Right forelimb (tissue), 1 donor: ENCODE measurements at places on chromosomes 6 and 20.

GRCh38 chr6:137637121-137637520, 142.9 kb upstream of the OLIG3 start:
- DNase-seq: no peak

- DNase-seq: no peak
These were observed 55.6 kb downstream of the ARMC2 start for GRCh38 chr6:108903796-108904195.

- no peak for DNase-seq
These were observed 711.8 kb upstream of the MAP3K7 start for GRCh38 chr6:91298543-91299145.

- DNase-seq: no peak
These were observed 6.3 kb upstream of the RNF144B start for GRCh38 chr6:18380851-18381250.

GRCh38 chr6:13924949-13925881, at the start of gene RNF182:
Gene RNF182 (plus strand): TSS chr6:13924952. CDS start chr6:13977120, 52,168 bp downstream.
- DNase-seq: no peak

DNA sequence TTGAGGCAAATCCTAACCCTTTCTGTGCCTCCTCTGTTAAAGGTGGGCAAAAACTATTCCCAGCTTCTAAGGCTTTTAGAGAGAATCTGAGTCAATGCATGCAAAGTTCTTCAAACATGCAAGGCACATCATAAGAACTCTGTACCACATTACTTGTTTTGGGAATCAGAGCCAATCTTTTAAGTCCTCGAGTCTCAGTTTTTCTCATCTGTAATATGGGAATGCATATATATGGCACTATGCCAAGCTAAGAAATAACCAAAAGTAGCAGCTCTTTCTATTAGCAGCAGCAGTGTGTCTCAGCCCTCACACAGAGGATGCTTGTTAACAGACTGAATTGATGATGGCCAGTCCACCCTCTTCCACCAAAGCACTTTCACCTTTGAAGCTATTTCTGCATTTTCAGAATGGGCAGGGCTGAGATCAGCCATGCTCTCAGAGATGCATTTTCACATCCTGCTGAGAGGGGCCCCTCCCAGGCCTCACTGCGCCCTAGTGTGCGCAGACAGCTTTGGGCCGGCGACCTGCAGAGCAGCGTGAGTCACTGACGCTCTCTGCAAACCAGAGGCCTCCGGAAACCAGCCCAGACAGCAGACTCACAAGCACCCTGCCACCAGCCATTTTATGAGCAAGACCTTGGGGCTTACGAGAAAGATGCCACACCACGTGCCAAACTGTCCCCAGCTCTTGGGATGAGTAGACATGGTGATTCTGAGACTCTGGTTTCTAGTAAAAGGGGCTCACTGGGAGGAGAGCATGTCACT, 138.0 kb downstream of the NFATC2 start:
- no peak for DNase-seq

DNA sequence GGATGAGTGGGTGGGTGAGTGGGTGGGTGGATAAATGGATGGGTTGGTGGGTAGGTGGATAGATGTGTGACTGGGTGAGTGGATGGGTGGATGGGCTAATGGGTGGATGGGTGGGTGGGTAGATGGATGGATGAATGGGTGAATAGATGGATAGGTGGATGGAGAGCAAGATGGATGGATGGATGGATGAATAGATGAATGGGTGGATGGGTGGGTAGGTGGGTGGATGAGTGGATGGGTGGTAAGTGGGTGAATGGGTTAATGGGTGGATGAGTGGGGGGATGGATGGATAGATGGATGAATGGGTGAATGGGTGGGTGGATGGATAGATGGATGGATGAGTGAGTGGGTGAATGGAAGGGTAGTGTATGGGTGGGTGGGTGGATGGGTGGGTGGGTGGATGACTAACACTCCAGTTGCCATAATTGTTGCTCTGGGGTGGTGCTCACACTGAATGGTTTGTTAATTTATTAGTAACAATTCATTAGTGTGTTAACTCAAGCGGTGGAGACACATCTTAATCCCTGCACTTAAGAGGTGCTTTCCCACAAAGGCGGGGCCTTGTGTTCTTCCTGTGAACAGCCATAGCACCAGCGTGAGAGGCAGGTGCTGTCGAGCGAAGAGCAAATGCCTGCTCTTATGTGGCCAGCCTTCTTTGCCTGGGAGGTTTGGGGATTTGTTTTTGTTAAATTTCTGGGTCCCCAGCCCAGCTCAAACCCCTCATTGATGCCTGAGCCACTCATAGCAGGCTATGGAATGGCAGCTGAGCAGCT, 4.9 kb upstream of the APCDD1L start:
- no peak for DNase-seq

DNA sequence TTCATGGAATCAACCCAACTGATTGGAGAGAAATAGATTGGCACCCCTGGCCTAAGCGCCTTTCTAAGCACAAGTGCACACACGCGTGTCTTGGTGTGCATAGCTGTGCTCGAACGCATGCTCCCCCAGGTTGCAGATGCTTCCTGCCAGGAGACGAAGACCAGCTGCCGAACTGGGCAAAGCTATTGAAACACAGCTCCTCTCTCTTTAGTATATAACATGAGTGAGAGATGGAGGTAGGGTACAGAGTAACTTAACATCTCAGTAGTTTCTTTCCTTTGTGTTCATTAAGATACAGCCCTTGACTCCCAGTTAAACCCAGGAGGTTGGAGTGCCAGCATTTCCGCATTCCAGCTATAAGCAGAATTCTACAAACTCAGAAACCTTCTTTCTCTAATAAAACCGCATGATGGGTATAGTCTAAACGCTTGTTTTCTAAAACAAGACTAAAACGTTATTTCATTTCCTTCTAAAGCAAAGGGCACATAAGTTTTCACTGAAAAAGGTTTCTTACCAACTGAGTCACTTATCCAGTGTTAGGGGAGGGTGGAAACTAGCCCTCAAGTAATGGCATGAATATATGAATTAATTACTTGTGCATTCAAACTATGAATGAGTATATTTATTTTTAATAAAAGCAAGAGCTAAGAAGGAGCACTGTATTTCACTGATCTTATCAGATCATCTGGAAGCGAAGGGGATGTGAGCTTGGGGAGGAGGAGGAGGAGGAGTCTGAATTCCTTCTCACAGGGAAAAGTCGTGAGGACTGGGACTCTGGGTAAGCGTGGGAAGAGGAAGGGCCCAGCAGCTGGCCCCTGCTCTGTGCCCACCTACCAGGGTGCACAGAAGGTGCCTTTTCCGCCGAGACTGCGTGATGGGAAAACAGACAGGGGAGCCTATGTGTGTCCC, 179.2 kb downstream of the TMEM242 start:
- no peak for DNase-seq

- DNase-seq: no peak
These were observed 359.5 kb upstream of the FLRT3 start for GRCh38 chr20:14696937-14697336.

- DNase-seq: peak; percentile 69
These were observed 1.1 kb upstream of the RPS12 start for GRCh38 chr6:132813173-132813856.

DNA sequence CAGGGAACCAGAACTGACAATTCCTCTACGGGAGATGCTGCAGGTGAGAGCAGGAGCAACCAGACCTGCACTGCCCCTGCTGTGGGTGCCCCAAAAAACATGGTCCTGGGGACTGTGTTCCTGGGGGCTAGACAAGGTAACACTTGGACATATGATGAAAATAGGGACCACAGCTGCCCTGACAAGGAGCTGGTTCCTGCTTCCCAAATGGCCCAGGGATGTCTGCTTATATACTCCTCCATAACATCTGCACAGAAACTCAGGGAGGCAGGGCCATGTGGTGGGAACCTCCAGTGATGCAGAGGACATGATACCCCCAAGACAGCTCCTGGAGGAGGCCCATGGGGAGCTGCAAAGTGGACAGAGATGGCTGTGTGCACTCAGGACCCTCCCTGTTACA, 19.8 kb downstream of the HLA-F start:
- no peak for DNase-seq

- peak; percentile 85 for DNase-seq
These were observed 9.2 kb downstream of the CPNE5 start for GRCh38 chr6:36829919-36830544.
